ENCODE measurements at places on chromosomes 2 and 18.

GRCh38 chr2:27019459-27019858 is 13.3 kb upstream of the TMEM214 start:
- no peak for DNase-seq

- DNase-seq, result no peak
Observed at GRCh38 chr2:1521878-1522830, 108.9 kb downstream of the TPO start.

GRCh38 chr18:25927830-25928229 is 162.6 kb downstream of the SS18 start:
- no peak for DNase-seq

DNA sequence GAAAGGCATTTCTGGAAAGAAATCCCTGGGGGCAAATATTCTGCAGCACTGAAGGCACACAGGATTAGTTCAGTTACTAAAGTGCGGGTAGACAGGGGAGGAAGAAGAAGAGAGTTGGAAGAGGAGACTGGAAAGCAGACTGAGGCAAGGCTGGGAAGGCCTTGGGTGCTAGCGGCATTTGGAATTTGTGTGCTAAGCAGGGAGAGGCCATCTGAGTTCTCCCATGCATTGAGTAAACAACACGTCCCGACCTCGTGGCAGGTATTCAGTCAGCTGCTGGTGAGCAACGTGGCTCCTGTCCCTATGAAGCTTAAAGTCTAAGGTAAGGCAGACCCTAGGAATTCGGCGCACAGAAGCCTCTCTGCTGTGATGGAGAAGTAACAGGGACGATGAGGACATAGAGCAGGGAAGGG is 30.7 kb downstream of the ATP8B1 start:
- DNase-seq, result no peak

DNA sequence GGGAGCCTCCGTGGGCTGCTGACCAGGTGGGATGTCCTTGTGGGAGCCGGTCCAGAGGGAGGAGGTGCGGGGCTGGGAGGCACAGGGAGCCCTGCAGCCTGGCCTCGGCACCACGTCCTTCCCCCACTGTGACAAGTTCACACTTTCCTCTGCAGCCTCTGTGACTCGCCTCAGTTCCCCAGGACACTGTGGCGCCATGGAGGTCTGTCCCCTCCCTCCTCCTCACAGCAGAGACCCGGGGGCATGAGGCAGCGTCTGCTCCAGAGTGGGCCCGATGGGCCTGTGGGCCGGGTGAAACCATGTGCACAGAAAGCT is 27.3 kb upstream of the KCNG2 start:
- DNase-seq, result no peak

GRCh38 chr2:32402091-32402490 is 45.3 kb downstream of the BIRC6 start:
- no peak for DNase-seq

DNA sequence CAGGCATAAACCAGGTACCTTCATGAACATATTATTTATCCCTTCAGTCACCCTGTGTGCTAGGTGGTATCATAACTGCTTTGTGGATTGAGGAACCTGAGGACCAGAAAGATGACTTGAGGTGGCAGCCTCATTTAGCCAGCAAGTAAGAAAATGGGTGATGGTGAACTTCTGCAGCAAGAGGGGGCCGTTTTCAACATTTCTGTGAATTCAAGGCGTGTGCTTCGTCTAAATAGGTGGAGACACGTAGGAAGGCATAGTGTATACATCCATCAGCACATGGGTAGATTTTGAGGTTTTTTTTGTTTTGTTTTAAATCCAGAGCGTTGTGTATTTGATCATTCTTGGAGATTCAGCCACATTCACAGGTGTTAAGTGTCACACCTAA is 118.7 kb downstream of the SPTBN1 start:
- DNase-seq, result no peak

- no peak for DNase-seq
Observed at GRCh38 chr18:6741232-6741663, 11.7 kb downstream of the ARHGAP28 start.

DNA sequence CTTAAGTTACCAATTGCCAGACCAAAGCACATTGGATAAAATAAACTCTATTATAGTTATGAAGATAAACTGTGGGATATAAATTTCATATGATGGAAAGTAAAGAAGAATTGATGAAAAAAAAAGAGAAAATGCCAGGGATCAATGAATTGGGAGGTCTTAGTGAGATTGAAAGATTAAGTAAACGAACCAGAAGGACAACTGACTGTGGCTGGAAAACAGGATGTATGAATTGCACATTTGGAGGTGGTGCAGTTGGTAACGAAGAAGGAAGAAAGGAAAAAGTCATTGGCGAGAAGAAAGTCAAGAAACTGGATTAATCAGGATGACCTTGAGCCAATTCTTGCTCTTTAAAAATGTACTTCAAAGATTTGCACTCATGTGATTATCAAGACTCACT is 166.7 kb downstream of the NCK2 start:
- no peak for DNase-seq

GRCh38 chr2:55500025-55500424 is 19.5 kb upstream of the CFAP36 start:
- DNase-seq, result no peak
